ENCODE measurements at places on chromosomes 2 and 18.

DNA sequence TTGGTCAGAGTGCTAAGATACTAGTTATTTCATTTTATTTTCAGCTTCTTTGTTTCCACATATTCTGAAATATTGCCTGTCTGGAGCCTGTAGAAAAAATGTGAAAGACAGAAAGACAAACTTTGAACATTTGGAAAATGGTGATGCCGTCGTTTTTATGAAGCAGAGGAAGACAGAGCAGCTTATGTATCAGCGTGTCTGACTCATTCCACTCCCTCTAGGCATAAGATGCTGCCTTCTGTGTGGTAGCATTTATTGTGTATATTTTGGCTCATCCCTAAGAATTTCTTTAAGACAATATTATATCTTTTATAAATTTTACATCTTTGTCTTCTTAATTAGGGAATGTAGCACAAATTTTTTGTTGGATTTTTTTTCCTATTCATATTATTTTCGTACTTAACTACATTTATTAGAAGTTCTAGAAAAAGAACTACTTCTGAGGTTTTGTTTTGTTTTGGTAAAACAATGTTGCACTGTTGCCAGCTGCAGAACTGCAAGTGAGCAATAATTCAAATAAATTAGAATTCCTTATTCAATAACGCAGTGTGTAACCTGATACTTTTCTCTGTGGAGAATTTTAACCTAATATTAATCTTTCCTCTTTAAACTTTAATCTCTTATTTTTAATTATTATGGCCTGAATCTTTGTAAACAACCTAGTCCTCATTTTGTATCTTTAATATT, 300.4 kb downstream of the ZNF407 start:
- peaks cover 6% of the 10 kb centered on the region for H3K4me1 ChIP-seq
- H3K4me3 ChIP-seq = no peak overlapping the region
- H3K27me3 ChIP-seq = no peaks in the 10 kb centered on the region
- DNase-seq = no peak
- H3K36me3 ChIP-seq = no peaks in the 10 kb centered on the region

DNA sequence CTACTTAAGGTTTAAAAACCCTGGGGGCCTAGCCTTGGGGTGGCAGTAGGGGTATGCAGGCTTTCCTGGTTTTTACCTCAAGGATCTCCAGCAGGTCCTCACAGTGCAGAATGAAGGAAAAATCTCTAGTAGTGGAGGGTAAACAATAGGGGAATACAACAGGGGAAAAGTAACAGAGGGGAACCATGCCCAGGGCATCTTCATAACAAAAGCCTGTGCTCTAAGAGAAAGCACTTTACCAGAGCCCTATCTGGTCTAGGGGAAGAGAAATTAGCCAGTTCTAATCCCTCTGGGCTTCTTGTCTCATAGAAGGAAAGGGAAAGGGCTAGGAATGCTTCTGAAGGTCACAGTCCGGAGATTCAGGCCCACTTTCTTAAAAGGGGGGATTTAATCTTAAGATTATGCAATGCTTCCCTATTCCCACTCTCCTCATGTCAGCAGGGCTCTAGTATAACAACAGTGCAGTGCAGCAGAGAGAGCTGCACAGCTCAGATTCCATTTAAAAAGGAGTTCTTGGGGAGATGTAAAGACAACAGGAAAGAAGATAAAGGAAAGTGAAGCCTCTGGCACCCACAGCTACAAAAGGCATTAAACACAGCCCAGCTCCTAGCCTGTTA, 149.0 kb upstream of the CYP1B1 start:
- peaks cover 3% of the 10 kb centered on the region for H3K27me3 ChIP-seq
- H3K36me3 ChIP-seq = no peaks in the 10 kb centered on the region
- no peak overlapping the region for H3K4me3 ChIP-seq

- H3K27me3 ChIP-seq = no peaks in the 10 kb centered on the region
- no peak overlapping the region for H3K27ac ChIP-seq
- H3K4me3 ChIP-seq = no peak overlapping the region
- no peaks in the 10 kb centered on the region for H3K4me1 ChIP-seq
- H3K36me3 ChIP-seq = no peaks in the 10 kb centered on the region
These were observed 164.1 kb upstream of the ZSWIM2 start for GRCh38 chr2:187013058-187013457.

DNA sequence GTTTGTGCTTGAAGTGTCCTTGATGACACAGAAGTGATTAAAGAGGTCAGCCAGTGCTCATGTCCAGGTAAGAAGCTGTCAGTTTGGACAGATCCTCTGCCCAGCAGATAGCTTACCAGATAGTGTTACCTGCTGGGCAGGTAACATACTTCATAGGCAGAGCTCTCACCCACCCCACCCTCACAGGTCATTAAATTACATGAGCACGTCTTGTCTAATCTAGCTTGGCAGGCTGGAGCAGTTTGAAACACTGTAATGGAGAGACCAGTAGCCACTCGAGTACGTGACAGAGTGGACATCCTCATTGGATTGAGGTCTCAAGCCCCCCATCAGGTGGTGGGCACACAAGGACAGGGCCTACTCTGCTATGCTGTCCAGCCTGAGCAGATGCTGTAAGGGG, 27.1 kb downstream of the TTC32 start:
- H3K4me3 ChIP-seq = no peak overlapping the region
- no peaks in the 10 kb centered on the region for H3K4me1 ChIP-seq
- H3K36me3 ChIP-seq = no peaks in the 10 kb centered on the region

GRCh38 chr18:55790296-55790695, 202.3 kb upstream of the TCF4 start:
- H3K36me3 ChIP-seq = no peaks in the 10 kb centered on the region
- no peak overlapping the region for H3K27ac ChIP-seq
- H3K4me3 ChIP-seq = no peak overlapping the region

DNA sequence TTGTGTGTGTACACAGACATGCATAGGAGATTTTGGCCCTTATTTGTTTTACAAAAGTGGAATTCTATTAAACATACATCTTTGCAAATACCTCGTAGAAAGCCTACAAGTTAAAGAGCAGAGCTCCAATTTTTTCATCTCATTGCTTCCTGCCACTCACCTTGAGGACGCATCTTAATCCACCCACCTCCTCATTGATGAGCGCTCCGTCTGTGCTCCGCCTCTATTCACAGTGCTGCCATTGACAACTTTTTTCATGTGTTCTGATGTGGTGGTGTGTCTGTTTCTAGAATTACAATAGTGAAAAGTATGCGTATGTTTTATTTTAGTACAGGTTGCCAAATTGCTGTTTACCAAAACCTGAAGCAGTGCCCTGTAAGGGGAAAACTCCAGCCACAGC, 36.3 kb downstream of the NEURL3 start:
- H3K27me3 ChIP-seq = no peaks in the 10 kb centered on the region
- no peak overlapping the region for H3K4me3 ChIP-seq
- no peak overlapping the region for H3K27ac ChIP-seq
- H3K36me3 ChIP-seq = no peaks in the 10 kb centered on the region
- DNase-seq = no peak

- H3K4me3 ChIP-seq = no peak overlapping the region
- H3K27ac ChIP-seq = no peak overlapping the region
- H3K4me1 ChIP-seq = peaks cover 8% of the 10 kb centered on the region
- H3K27me3 ChIP-seq = no peaks in the 10 kb centered on the region
- no peaks in the 10 kb centered on the region for H3K36me3 ChIP-seq
These were observed 68.8 kb downstream of the HNRNPLL start for GRCh38 chr2:38533757-38534545.

GRCh38 chr2:168685600-168686451, 116.6 kb upstream of the NOSTRIN start:
- H3K4me1 ChIP-seq = peaks cover 7% of the 10 kb centered on the region
- no peak overlapping the region for H3K4me3 ChIP-seq
- H3K36me3 ChIP-seq = no peaks in the 10 kb centered on the region

GRCh38 chr2:237064203-237065070, 21.3 kb upstream of the COPS8 start:
- DNase-seq = no peak
- H3K36me3 ChIP-seq = no peaks in the 10 kb centered on the region
- no peak overlapping the region for H3K27ac ChIP-seq

DNA sequence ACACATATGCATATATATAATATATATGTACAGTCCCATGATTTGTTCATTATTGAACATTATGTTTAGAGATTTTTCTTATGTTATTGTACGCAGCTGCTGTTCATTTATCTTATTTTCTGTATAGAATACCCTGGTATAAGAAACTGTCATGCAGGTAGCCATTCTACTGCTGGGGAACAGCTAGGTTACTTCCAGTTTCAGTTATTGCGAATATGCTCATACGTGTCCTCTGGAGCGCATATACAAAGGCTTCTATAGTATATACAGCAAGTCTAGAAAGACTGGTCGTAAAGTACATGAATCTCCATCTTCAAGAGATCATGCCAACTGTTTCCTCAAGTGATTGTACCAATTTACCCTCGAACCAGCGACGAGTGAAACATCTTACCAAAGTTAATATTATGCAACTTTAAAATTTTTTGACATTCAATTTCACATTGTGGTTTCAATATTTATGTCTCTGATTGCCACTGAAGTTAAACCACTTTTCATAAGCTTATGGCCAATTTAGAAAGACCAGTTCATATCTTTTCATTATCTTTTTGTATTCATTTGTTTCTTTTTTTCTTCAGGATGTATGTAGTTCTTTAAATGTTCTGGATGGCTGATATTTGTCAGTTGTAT, 53.5 kb downstream of the RDH14 start:
- no peak overlapping the region for H3K4me3 ChIP-seq
- H3K4me1 ChIP-seq = no peaks in the 10 kb centered on the region
- DNase-seq = no peak
- H3K27me3 ChIP-seq = no peaks in the 10 kb centered on the region

DNA sequence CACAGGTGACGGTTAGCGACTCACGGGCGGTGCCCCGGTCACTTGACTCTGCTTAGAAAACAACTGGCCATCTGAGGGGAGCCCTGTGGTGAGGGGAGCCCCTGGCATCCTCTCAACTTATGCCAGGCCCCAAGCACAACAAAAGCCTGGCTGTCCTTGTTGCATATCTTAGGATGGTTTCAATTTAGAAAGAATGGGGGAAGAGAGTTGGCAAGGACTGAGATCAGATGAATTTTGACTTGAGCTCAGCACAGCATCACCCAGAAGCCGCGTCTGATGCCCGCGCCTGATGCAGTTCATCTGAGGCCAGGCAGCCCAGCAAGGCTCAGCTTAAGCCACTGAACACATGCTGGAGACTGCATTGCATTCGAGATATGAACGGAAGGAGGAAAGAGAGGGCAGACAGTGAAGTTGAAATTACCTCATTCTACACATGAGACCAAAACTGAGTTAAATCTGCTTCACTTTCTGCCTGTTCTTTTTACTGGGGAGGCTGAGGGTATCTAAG, 36.8 kb downstream of the MYT1L start:
- no peak overlapping the region for H3K27ac ChIP-seq
- no peak for DNase-seq
- peaks cover 13% of the 10 kb centered on the region for H3K27me3 ChIP-seq
- H3K4me1 ChIP-seq = no peaks in the 10 kb centered on the region

DNA sequence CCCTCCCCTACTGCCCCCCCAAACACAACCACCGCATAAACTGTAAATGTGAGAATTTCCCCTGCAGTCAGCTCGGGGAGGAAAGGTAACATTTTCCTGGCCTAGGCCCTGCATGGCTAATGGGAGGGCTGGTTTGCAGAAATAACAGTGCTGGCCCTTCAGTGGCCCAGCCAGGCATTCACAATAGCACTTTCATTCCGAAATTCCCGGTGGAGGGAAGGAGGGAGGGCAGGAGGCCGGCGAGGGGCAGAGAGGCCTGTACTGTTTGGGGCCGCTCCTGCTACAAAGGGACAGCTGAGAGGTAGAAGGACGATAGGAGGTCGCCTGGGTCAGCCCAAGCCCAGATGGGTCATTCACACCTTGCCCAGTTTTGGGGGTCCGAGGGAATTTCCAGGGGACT, 11.3 kb downstream of the CYP26B1 start:
- H3K36me3 ChIP-seq = no peaks in the 10 kb centered on the region
- DNase-seq = no peak
- H3K27ac ChIP-seq = no peak overlapping the region
- no peak overlapping the region for H3K4me3 ChIP-seq

GRCh38 chr2:170986566-170987258, 57.7 kb downstream of the GORASP2 start:
- H3K36me3 ChIP-seq = peaks cover 10% of the 10 kb centered on the region
- H3K4me3 ChIP-seq = no peak overlapping the region
- no peak for DNase-seq
- no peak overlapping the region for H3K27ac ChIP-seq
- no peaks in the 10 kb centered on the region for H3K4me1 ChIP-seq

- no peak overlapping the region for H3K4me3 ChIP-seq
- H3K27ac ChIP-seq = no peak overlapping the region
- H3K27me3 ChIP-seq = peaks cover 11% of the 10 kb centered on the region
- H3K36me3 ChIP-seq = no peaks in the 10 kb centered on the region
These were observed 46.8 kb upstream of the EML6 start for GRCh38 chr2:54676656-54677055.

DNA sequence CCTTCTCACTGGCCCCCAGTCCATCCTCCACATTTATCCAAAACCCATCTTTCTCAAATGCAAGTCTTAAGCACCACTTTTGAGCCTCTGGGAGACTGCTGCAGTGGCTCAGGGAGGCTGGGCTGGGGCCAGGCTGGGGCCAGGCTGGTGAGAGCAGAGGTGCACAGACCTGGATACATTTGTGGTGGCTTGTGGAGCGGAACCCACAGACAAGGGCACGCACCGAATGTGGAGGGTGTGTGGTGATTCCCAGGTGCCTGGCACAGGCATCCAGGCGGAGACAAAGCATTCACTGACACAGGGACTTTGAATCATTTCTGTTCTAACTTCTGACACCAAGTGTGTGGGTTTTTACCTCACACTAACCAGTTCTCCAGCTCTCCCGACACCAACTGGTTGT, 42.2 kb upstream of the MGAT4A start:
- H3K27me3 ChIP-seq = no peaks in the 10 kb centered on the region
- DNase-seq = no peak
- no peaks in the 10 kb centered on the region for H3K36me3 ChIP-seq

- H3K27me3 ChIP-seq = no peaks in the 10 kb centered on the region
- no peak overlapping the region for H3K27ac ChIP-seq
- no peaks in the 10 kb centered on the region for H3K36me3 ChIP-seq
- no peak for DNase-seq
These were observed 64.2 kb downstream of the STRADB start for GRCh38 chr2:201515573-201516246.

DNA sequence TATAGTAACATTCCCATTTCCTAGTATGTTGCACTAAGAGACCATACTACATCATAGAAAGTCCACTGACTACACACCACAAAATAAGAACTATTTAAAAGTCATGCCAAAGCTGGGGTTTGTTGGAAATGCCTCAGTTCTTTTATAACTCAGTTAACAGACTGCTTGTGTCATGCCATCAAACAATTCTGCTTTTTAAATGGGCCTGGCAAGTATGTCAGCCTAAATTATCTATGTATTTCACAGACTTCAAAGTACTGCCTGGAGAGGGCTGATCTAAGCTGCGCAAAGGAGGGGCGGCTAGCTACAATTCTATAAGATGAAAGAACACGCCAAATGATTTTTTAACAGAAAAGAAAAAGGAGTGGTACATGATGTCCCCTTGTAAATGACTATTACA, 49.6 kb downstream of the FARSB start:
- H3K27me3 ChIP-seq = no peaks in the 10 kb centered on the region
- H3K4me3 ChIP-seq = no peak overlapping the region
- H3K36me3 ChIP-seq = peaks cover 9% of the 10 kb centered on the region
- H3K4me1 ChIP-seq = no peaks in the 10 kb centered on the region
- DNase-seq = no peak
- H3K27ac ChIP-seq = no peak overlapping the region

GRCh38 chr2:231385429-231385828, 10.1 kb upstream of the B3GNT7 start:
- peaks cover 31% of the 10 kb centered on the region for H3K4me1 ChIP-seq
- DNase-seq = no peak
- no peaks in the 10 kb centered on the region for H3K27me3 ChIP-seq
- no peak overlapping the region for H3K4me3 ChIP-seq

Data from common myeloid progenitor, CD34-positive (primary cell).